ENCODE measurements at places on chromosomes 1 and 21.
A peak's percentile ranks its signal among the peaks of the same experiment; 100 is the strongest.

DNA sequence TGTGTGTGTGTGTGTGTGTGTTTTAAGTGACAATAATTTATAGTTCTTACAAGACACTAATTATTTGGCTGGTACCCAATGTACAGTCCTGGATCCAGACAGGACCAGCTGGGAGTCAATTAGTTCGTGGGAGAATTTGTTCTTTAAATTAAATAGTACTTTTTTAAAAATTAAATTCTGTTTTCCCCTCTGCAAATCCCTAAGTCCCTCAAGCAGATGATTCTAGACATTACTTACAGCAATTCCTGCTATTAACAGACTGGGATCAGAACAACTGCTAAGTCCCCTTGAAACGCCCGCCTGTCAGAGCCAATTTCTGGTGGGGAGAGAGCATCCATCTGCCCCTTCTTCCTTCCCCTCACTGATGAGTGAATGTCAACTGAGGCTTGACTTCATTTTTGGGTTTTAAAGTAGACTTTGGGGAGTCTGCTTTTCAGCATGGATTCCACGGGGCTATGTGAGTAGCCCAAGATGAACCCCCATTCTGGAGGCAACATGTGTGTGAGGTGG lies 83.9 kb downstream of the SMYD2 start:
- DNase-seq = no peak

- DNase-seq = no peak
Observed at GRCh38 chr21:27423038-27423437, 456.1 kb upstream of the ADAMTS5 start.

- no peak for DNase-seq
Observed at GRCh38 chr1:108056436-108056990, 91.5 kb upstream of the VAV3 start.

- DNase-seq = no peak
Observed at GRCh38 chr1:44251989-44252671, 38.9 kb downstream of the DMAP1 start.

GRCh38 chr1:33397125-33397506 lies 33.8 kb downstream of the PHC2 start:
- no peak for DNase-seq

DNA sequence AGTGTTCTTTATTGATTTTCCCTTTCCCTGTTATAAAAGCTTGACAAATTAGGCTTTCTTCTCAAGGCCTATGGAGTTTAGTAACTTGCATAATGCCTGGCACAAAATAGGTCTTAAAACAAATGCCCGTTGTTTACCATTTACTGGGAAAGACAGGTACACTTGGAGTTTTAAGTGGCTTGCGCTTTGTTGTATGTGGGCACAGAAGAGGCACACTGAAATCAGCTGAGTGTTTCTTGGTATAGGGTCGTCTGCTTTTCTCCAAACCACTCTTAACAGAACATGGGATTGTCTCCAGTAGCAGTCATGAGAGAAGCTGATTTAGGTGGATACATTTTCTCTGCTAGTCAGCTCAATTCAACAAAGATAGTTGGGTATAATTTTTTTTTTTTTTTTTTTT lies 132.5 kb downstream of the SYT14 start:
- no peak for DNase-seq

- no peak for DNase-seq
Observed at GRCh38 chr1:223700942-223701637, 11.2 kb upstream of the CAPN2 start.

GRCh38 chr1:35598895-35599294 lies 25.8 kb downstream of the TFAP2E start:
- no peak for DNase-seq

- no peak for DNase-seq
Observed at GRCh38 chr1:109263234-109263596, 13.9 kb downstream of the CELSR2 start.

DNA sequence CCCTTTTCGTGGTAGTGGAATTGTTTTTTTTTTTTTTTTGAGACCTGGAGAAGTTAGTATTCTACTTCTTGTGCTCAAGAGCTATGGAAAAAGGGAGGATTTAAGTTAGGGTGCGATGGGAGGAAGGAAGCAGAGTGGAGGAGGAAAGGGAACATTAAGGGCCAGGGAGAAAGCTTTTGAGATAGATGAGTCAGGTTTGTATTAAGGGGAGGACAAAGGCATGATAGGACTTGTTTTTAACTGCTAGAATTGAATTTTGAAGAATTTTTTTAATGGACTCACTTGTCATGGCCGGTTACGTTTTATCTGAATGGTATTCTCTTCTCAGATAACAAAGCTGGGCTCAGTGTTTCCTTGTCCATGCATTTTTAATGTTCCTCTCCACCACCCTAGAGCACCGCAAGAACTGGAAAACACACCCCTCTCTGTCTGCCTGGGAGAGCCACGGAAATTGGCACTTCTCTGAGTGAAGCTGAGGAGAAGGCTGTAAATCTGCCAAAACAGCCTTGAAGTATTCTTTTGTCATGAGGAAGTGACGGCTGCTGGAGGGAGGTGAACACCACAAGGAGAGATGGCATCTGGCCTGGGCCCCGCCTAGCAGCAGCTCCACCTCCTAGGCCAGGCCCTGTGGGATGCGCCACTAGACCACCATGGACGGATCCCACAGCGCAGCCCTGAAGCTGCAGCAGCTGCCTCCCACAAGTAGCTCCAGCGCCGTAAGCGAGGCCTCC lies 3.5 kb downstream of the NIPAL3 start:
- DNase-seq = no peak

GRCh38 chr1:90325168-90325567 lies 330.3 kb downstream of the ZNF326 start:
- no peak for DNase-seq

- no peak for DNase-seq
Observed at GRCh38 chr1:201468501-201468843, 516 bp downstream of the PHLDA3 start.

- no peak for DNase-seq
Observed at GRCh38 chr1:33161061-33161681, 20.7 kb downstream of the TRIM62 start.

DNA sequence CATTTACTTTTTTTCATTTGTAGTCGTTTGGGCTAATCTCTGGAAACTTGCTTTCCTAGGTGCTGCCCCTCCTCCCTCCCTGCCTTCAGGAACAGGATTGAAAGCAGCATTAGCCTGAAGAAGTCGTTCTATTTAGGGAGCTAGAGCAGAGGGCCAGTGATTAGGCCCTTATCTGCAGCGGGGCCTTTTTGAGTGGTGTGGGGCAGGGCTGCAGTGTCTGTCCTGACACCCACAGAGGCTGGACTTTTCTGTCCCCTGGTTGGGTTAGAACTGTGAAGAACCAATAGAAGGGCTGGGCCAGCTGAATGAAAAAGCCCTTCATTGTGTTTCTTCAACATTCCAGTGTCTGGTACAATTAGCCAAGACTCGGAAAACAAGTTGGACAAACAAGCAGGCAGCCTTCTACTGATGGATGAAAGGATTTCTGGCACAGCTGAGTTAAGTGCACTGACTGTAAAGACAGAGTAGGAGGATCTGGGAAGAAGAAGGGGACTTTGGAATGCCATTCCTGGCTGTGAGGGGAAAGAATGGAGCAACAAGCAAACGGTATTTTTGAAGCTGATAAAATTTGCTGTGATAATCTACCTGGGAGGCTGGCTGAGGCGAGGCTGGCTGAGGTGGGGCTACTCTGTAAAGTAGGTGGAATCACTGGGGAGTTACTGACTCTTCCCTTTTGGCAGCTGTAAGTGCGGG lies 9.7 kb downstream of the MACF1 start:
- no peak for DNase-seq

GRCh38 chr1:203085528-203086406 lies at the start of gene MYOG:
TSS of gene MYOG (minus strand) at chr1:203086012. CDS start at chr1:203085961, 51 bp downstream.
- no peak for DNase-seq

DNA sequence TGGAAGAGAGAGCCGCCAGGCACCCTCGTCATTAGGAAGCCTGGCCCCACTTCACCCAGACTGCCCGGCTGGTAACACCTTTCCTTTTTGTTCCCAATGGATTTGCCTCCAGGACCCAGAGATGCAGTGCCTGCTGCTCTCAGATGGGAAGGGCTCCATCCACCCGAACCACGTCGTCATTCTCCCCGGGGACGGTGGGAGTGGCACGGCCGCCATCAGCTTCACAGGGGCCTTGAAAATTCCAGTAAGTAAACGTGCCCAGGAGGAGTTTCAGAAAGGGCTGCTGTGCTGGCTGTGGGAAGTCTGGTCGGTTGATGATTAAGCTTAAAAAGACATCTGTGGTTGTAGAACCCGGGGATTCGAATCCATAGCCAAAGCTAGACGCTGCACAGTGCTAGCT lies 45.2 kb downstream of the SLC37A1 start:
- no peak for DNase-seq

- no peak for DNase-seq
Observed at GRCh38 chr1:23593556-23594148, 34.4 kb upstream of the ID3 start.

GRCh38 chr21:32336711-32337110 lies 38.1 kb downstream of the MRAP start:
- no peak for DNase-seq

- DNase-seq = no peak
Observed at GRCh38 chr1:178011864-178012503, 42.1 kb upstream of the SEC16B start.

- peak; percentile 53 for DNase-seq
Observed at GRCh38 chr1:246569248-246570238, 3.3 kb downstream of the CNST start.

DNA sequence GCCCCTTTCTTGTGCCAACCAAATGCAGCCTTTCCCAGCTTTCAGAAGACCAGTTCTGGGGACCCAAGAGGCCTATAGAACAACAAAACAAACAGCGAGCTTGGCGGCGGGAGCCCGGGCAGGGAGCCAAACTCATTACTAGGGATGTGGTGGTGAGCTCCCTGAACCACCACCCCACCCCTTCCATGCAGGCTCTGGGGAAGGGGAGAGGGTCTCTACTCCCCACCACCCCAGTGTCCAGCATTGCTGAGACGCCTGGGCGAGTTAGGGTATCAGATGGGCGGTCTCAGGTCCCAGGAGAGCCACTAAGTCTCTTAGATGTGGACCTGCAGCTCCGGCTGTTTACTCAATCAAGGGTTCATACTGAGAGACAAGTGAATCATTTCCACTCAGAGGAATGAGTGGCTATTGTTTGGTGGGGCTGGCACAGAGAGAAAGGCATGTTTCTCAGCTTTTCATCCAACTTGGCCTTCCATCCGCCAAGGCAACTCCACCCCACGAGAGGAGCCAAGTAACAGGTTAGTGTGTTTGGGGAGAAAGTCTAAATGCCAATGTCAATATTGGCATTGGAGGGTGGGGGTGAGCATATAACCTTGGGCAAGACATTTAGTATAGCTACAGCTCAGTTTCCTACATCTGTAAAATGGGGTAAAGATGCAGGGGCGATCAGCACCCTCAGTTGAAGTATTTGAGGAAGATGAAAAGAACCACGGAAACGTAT lies 40.9 kb downstream of the PLXNA2 start:
- DNase-seq = no peak

DNA sequence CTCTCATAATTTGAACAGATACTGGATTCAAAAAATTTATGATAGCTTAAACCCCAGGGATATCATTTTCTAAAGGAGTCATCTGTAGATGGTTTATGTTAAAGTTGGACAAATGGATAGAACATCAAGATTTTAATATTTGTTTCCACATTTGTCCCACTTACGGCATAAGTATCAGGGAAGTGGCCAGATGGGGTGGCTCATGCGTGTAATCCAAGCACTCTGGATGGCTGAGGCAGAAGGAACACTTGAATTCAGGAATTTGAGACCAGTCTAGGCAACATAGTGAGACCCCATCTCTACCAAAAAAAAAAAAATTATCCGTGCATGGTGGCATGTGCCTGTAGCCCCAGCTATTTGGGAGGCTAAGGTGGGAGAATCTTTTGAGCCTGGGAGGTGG lies 229.1 kb downstream of the GPR52 start:
- no peak for DNase-seq

- DNase-seq = no peak
Observed at GRCh38 chr1:228402641-228403025, 4.0 kb downstream of the TRIM11 start.

- DNase-seq = no peak
Observed at GRCh38 chr1:10170239-10170574, 40.2 kb upstream of the KIF1B start.

Measured in CD4-positive, alpha-beta T cell treated with Interleukin-1 beta for 1 hour (primary cell).